ENCODE measurements at places on chromosomes 7 and 10.

DNA sequence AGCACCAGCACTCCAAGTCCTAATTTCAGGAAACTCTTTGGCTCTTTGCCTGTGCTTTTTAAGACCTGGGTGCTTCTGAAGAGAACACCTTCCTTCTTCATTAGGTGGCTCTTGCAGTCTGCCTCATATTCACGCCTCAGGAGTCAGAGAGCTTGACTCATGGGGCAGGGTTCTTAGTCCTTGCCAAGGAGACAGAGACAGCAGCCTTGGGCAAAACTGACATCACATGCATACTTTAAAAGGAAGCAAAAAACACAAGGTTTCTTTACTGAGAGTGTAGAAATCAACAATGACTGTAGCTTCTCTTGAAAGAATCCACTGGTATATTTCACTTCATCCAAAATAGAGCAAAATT, 780.6 kb downstream of the INHBA start:
- no peak for DNase-seq

DNA sequence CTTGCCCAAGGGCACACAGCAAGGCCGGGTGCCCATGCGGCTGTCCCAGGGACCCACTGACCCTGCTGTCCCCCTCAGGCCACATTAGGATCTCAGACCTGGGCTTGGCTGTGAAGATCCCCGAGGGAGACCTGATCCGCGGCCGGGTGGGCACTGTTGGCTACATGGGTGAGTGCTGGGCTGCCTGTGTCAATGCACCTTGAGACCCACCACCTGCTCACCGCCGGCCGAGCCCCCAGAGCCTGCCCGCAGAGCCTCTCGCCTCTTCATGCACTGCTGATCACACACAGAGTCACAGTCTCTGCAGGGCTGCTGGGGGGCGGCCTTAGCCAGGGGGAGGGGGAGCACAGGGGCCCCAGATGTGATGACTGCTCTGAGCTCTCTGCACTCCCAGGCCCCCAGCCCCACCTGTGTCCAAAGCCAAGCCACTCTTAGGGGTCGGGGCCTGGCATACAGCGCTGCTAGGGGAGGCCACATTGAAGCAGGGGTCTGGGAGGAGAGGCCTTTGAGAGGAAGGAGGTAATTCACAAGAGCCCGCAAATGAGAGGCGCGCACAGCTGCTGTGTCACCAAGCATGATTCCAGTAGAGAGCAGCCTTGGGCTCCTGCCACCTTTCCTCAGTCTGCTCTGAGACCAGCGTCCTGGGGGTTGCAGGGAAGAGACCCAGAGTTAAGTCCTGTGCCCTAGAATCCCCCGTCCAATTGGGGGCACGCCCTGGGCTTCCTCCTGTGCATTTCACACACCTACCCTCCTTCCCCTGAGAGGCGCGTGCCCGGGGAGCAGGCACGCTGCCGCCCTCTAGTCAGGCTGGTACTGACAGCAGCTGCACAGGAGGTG, 100.4 kb downstream of the RGS10 start:
- no peak for DNase-seq

DNA sequence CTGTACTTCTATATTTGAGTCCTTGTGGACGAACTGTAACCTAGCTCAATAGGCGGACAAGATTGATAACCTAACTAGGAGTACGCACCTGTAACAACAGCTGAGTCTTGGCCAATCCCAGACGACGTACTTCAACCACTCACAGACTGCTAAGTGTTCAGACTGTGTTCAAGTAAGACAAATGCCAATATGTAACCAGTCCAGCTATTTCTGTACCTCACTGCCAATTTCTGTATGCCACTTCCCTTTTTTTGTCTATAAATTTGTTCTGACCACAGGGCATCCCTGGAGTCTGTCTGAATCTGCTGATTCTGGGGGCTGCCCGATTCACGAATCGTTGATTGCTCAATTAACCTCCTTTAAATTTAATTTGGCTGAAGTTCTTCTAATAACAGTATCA, 32.2 kb downstream of the HACD1 start:
- no peak for DNase-seq

GRCh38 chr7:99473315-99473596, 566 bp downstream of the ZNF789 start:
- no peak for DNase-seq

DNA sequence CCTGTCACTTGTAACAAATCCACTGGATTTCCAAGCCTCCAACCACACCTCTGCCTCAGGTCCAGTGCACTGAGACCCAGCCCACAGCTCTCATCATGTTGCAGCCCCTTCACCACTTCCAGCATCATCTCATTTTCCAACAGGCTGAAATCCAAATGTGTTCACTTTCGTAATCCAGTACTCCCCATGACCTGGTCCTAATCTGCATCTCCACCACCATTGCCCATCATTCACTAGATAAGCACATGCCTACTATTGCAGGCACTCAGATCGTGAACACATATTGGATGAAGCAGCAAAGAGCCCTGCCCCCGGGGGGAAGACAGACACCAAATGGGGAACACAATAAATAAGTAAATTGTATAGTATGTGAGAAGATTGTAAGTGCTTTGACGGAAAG, 76.1 kb upstream of the INSIG1 start:
- DNase-seq: no peak

DNA sequence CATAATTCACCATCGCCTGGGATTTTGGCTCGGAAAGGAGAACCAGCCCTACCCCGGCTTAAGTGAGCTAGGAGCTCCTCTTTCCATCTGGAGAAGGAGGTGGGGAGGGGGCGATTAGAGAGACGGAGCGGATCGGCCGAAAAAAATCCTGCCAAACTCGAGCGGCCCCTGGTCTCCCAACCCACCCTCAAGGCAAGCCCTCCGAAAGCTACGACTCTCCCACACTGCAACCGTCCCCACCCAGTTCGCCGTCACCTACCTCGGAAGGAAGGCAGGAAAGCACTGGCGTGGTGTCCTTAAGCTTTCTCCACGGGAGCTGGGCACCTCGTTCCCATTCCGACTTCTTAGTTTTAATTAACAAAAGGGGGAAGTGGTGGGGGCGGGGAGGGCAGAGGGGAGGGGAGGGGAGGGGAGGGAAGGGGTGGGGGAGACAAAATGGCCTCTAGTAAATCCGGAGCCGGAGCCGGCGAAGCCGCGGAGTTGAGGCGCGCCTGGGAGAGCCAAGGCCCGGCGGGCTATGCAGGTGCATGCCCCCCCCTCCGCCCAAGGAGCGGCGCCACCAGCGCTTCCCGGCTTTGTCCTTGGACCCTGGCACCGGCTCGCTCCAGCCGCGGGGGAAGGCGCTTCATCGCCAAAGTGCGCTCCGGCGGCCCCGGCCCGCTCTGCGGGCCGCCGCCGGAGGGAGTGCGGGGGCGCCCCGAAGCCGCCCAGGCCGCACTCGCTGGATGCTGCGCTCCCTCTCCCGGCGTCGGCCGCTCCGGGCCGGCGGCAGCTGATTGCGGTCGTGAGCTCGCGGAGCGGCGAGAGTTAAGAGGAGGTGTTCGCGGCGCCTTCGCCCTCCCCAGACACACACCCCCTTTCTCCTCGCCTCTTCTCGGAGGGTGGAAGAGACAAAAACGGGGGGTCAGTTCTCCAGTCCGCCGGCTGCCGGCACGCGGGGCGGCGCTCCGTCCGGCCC, at the start of gene LRRC4:
TSS of gene LRRC4 (minus strand) at position 784 of the 958 bp plus-strand sequence. CDS start 797 bp downstream, outside the sequence.
- DNase-seq: no peak

- no peak for DNase-seq
Measured at GRCh38 chr7:155789001-155789725, 23.1 kb downstream of the SHH start.

DNA sequence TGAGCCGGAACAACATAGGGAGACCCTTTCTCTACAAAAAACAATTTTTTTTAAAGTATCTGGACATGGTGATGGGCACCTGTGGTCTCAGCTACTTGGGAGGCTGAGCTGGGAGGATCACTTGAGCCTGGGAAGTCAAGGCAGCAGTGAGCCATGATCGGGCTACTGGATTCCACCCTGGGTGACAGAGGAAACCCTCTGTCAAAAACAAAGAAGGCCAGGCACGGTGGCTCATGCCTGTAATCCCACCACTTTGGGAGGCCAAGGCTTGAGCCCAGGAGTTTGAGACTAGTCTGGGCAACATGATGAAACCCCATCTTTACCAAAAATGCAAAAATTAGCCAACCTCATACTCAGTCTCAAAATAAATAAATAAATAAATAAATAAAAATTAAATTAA, 19.9 kb upstream of the ZCCHC24 start:
- no peak for DNase-seq

DNA sequence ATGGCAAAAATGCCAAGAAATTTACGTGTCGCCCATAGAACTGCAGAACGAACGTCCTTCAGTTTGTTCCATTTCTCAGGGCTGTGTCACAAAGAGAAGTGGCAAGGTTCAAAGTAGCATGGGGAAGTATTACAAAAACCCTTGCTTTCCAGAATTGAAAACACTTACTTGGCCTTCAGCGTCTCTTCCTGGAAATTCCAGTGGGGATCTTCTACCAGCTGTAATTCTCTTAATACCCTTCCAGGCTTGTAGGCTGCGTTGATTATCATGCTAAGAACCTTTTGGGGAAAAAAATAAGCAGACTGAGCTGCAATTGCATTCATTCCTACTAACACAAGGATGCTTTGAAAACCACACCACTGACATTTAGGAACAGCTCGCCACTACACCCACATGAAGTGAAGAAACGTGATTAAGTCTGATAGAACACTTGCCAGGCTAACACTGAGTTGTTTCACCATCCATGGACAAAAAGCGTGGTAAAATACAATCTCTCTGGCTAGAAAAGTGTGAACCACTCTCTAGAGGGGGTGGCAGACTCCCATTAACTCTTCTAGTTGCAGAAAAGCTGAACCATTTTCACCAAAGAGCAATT, 222.3 kb downstream of the SFMBT2 start:
- no peak for DNase-seq

- DNase-seq: no peak
Measured at GRCh38 chr7:15309872-15310271, 251.9 kb downstream of the AGMO start.

DNA sequence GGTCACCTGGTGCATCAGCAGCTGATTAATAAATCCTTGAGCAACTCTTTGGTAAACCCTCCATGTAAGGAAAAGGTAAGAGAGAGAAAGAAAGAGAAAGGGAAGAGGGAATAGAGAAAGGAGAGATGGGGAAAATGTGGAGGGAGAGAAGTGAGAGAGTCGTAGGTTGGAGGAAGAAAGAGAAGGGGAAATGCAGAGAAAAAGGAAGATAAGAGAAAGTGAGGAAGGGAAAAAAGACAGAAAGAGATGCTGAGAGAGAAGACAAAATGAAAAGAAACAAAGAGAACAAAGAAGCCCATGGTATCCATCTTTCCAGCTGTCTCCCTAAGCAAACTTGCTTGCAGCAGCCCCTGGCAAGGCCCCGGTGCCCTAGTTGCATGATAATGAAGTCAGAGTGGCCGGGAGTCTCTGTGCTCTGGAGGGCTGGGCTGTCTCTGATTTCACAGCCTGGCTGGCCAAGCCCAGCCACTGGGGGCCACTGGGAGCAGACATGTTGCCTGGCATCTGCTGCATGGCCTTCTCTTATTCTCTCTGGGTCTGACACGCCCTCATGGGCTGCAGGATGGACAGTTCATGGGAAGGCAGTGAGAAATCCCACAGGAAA, 48.4 kb downstream of the PRR15 start:
- no peak for DNase-seq

DNA sequence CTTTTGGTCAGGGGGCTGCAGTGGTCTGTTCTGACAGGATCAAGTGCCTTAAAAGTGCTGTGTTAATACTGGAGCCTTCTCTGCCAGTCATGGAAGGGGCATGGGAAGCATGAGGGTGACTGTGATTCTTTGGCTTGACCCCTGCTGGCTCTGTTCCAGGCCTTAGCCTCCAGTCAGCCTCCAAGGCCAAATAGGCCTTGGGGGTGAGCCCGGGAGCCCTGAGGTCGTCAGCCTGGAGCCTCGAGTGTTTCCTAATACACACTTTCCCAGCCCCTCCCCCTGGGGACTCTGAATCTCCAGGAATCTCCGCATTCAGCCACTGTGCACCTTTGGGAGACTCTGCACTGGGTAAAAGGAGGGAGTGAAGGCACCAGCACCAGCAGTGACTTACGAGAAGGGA, 10.0 kb downstream of the HKDC1 start:
- no peak for DNase-seq

DNA sequence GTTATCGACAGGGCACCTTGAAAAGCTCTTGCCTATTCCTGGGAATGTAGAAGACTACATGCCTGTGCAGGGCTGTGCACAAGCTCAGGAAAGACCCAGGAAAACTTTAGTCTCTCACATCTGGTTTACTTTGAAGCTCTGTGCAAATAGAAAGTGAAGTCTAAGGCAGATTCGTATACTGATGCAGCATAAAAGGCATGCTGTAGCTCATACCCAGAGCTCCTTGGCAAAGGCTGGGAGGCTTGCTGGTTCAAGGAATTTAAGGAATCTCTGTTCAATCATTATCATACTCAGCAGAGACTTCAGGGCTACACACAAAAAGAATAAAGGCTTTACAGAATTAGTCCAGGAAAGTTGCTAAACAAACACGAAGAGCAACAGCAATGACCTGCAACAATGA, 192.0 kb downstream of the OTUD1 start:
- no peak for DNase-seq

GRCh38 chr10:112744181-112745096, 205.6 kb upstream of the TCF7L2 start:
- DNase-seq: no peak

GRCh38 chr7:129698516-129699418, 87.2 kb downstream of the NRF1 start:
- DNase-seq: no peak

DNA sequence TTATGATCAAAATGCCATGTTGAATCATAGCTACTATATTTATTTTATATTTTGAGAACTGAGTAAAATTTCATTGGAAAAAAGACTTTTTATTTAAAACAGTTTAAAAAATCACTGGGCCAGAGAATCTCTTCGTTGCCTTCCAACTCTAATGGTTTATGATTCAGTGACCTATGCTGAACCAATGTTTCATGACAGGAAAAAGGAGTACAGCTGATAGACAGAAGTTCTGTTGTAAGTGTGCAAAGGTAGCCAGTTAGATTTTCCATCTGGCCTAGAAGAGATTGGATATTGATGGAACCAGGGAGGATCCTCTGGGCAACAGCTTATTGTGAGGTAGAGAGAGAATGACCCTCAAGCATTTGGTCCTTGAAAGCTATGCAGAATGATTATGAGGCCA, 745.8 kb downstream of the SUGCT start:
- no peak for DNase-seq

DNA sequence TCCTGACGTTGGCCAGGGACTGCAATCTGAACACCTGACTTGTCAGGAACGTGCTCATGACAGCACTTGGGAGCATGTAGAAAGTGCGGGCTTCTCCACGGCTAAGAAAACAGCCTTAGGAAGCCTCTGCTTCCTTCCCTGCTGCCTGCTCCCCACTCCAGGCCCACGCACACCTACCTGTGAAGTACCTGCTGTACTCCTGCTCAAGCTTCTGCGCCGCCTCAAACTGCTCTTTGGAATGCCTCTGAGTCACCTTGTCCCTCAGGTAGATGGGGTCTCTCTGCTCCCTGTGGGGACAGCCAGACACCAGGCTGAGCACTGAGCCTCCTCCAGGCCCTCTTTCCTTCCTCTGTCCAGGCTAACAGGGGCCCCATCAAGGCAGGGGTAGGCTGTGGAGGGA, 132.7 kb downstream of the DLG5 start:
- DNase-seq: no peak

- DNase-seq: no peak
Measured at GRCh38 chr7:143924851-143925250, 10.2 kb upstream of the OR2F2 start.
